ENCODE measurements at places on chromosomes 4 and X.

GRCh38 chr4:5989236-5990225, 28.7 kb downstream of the C4orf50 start:
- DNase-seq = no peak

GRCh38 chrX:24767557-24767956, 73.8 kb downstream of the POLA1 start:
- no peak for DNase-seq

GRCh38 chr4:184189966-184190365, 27.7 kb downstream of the ENPP6 start:
- DNase-seq = no peak

- DNase-seq = no peak
These were observed 560.9 kb downstream of the KCNIP4 start for GRCh38 chr4:21387683-21388082.

GRCh38 chr4:20311856-20312255, 60.2 kb downstream of the SLIT2 start:
- DNase-seq = no peak

DNA sequence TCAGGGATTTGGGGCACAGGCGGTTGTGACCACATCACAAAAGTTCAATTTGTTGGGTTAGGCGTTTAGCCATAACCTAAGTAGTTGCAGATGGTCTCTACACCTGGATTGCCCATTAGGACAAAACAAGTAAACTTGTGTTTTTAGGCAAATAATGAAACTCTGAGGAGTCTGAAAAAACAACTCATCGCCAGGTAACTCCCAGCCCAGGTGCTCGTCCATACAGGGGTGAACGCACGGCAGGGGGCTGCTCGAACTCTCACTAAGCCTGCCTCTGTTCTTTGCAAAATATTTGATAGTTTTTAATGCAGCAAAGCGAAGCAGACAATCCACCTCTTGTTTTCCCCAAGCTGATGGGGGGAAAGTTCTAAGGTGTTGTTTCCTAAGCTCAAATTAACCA, 559 bp upstream of the RHOH start:
- no peak for DNase-seq

GRCh38 chrX:31523884-31524536, 452.2 kb upstream of the FTHL17 start:
- DNase-seq = no peak

GRCh38 chr4:81827577-81828202, 356.0 kb upstream of the RASGEF1B start:
- DNase-seq = peak; percentile 84

DNA sequence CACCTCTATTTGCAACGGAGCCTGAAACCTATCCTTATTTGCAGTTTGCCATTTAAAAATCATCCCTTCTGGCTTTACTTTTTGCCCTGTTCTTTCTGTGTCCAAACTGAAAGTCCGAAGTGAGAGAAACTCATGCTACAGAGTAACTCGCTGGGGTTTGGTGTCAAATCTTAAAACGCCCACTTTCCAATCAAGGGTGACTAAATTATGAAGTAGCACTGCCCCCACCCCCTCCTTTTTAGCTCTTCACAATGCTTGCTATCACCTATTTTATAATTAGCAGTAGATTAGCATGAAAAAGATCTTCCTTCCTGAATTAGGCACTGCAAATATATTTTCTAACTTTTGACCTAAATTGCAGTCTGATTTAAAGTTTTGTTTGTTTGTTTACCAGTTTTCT, 52.5 kb downstream of the VGLL1 start:
- DNase-seq = peak; percentile 64

- no peak for DNase-seq
These were observed 110.7 kb upstream of the TLR3 start for GRCh38 chr4:185958094-185958747.

DNA sequence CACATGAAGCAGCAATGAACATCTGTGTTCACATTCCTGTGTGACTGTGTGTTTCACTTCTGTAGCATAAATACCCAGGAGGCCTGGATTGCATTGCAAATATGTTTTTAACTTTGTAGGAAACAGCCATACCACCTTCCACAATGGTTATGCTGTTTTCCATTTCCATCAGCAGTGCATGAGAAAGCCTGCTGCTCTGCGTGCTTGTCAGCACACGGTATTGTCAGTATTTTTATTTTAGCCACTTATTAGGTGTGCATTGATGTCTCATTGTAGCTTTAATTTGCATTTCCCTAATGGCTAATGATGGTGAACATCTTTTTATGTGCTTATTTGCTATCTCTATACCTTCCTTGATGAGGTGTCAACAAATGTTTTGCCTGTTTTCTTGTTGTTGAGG, 355.9 kb downstream of the TRIML1 start:
- no peak for DNase-seq

DNA sequence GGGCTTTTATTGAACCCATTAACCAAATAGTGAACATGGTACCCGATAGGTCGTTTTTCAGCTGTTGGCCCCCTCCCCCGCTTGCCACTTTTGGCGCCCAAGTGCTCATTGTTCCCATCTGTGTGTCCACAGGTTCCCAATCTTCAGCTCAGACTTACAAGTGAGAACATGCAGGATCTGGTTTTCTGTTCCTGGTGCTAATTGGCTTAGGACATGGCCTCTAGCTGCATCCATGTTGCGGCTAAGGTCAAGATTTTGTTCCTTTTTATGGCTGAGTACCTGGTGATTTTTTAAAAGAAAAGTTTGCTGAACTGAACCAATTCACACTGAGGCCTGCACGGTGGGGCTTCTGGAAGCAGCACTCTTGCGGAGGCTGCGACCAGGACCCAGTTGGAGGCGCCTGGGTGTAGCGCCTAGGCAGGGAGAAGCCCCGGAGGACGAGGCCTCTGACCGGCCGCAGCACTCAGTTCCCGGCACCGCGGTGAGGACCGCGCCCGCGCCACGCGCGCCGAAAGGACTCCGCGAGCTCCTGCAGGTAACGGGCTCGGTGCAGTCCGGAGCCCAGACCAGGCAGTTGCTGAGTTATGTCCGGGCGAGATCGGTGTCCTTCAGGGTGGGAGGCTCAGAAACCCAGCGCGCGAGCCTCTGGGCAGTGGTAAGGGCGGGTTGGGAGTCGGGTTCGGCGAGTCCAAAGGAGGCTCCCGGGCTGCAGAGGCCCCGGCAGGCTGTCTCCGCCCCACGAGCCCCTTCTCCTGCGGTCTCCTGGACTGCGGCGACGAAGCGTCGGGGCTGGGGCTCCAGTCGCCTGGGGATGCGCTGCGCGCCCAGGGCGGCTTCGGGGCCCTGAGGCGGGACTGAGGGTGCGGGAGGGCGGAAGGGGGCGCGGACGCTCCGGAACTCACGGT, 15.8 kb upstream of the SLC25A4 start:
- DNase-seq = no peak

DNA sequence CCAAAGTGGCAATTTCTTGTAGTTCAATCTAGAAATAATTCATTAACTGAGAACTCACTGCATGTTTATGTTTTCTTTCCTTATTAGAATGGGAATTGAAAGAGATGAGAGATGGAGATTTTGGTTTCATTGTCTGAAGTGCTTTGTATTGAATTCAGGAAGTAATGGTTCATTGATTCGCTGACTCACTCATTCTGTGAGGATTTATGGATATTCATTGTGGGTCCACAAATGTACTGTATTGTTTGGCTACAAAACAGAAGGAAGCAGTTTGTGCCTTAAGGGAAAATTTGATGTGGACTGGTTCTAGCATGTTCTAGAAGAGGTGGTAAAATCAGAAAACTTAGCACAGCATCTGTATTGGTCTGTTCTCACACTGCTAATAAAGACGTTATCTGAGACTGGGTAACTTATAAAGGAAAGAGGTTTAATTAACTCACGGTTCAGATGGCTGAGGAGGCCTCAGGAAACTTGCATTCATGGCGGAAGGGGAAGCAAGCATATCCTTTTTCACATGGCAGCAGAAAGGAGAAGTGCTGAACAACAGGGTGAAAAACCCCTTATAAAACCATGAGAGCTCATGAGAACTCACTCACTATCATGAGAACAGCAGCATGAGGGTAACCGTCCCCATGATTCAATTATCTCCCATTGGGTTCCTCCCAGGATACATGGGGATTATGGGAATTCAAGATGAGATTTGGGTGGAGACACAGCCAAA, 132.3 kb upstream of the VCX3A start:
- DNase-seq = no peak

DNA sequence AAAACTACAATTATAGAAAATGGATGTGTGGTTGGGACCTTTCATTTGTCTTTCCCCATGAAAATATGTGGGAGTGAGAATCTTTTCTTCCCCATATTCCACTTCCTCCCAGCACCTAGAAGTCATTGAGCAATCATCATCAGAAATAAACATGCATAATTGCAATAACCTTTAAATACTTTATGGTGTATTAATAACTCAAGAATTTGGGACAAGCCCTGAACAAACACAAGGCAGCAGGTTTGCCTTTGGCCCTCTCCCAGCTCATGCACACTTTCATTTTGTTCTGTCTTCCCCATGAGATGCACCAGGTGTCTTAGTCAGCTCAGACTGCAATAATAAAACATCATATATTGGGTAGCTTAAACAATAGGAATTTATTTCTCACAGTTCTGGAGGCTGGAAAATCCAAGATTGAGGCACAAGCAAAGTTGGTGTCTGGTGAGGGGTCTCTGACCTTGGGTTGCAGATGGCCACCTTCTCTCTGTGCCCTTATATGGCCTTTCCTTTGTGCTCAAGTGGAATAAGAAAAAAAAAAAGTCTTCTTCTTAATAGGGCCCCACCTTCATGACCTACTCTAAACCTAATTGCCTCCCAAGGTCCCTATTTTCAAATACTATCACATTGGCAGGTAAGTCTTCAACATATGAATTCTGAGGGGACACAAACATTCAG, 34.7 kb upstream of the TMEM184C start:
- no peak for DNase-seq

DNA sequence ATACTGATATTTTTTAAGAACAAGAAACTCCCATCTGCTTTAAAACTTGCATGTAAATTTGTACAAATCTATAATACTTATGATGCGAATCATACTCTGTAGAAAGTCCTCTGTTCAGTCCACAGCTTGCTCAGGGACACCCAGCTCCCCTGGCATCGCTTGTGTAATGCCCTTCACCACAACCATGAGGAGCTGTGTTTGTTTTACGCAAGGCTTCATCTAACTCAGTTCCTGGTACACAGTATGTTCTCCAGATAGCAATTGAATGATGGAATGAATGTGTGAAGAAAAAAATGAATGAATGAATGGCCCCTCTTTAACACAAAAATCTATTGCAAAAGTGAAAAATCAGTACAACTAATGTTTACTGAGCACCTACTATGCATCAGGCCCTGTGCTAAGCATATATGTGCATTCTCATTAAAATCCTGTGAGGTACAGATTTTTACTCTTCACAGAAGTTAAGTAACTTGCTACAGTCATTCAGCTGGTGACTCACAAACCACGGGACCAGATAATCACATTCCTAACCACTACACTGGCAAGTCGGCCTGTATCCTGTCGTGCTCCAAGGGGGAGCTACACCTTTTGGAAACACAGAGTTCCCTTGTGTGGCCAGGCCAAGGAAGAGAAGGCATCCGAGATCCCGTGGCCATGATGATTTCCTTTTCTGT, 58.7 kb upstream of the KDR start:
- DNase-seq = no peak

DNA sequence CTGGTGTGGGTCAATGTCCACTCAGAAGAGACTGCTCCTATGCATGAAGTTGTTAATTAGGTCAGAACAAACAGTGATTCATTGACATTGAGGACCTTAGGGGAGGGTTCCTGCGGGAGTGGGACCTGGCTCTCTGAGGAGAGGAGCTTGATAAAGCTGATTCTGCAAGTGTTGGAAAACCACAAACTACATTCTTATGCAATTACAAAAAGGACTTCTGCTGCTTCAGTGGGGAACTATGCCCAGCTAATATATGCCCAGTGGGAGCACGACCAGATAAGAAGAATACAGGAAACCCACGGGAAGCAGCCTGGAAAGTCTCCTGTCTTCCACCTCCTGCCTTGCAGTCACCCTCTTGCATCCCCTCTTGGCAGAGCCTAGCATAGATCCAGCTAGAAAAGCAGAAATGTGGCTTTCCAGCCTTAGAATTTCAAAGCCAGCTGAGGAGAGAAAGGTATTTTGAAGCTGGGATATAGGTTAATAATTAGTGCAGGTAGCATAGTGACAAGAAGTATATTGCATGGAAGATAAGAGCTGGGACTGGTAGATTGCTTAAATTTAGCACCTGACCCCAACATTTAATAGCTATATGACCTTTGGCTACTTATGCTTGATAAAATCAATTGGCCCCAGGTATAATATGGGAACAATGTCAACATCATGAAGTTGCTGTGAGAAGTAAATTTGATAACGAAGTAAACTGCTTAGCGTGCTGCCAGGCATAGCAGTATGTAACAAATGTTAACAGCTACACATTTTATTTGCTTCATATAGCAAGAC, 34.9 kb upstream of the UGT8 start:
- no peak for DNase-seq

GRCh38 chr4:82050796-82051195, 323.0 kb downstream of the HNRNPD start:
- DNase-seq = no peak

DNA sequence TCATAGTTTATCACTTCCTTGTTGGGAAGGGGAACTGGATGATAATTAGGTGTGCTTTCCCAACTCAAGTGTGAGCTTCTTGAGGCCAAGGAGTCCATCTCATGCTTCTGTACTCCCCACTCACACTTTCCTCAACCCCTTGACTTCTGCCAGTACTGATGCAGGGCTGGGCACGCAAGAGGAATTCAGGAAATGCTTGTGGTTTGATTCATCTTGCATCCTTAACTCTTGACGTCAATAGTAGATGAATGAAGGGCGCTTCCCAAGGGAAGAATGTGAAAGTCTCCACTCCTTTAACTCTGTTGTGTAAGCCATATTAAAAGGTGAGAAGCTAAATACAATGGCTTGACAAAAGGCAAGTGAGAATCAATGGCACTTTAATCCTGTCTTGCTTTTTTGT, 101.8 kb downstream of the AGTR2 start:
- no peak for DNase-seq

Data from activated CD4-positive, alpha-beta T cell treated with anti-CD3 and anti-CD28 coated beads, Interleukin-2, Interleukin-4, amounts not matched to agents 100 ng/mL and 50 ng/mL, durations not matched to agents 16 hours and 8 hours (primary cell).